Stimulated activated naive CD8-positive, alpha-beta T cell treated with anti-CD3 and anti-CD28 coated beads, Interleukin-15, amount 100 ng/mL, for 72 hours (primary cell): ENCODE measurements at places on chromosomes 2 and 18.

DNA sequence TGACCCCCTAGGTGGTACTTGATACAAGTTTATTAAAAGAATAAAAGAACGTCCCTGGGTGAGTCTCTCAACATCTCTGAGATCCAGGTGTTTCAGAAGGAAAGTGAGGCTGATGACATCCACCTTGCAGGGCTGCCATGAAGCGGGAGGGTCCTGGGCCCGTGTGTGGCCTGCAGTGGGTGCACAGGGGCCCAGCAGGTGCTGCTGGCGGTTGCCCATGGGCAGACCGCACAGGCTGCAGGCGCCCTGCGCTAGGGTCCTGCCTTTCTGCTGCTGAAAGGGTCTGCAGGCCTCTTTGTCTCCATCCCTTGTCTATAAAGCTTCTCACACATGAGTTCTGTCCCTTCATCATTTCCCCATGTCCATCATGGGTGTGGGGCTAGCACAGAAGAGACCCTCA lies 247.0 kb downstream of the TFCP2L1 start:
- no peak for DNase-seq

DNA sequence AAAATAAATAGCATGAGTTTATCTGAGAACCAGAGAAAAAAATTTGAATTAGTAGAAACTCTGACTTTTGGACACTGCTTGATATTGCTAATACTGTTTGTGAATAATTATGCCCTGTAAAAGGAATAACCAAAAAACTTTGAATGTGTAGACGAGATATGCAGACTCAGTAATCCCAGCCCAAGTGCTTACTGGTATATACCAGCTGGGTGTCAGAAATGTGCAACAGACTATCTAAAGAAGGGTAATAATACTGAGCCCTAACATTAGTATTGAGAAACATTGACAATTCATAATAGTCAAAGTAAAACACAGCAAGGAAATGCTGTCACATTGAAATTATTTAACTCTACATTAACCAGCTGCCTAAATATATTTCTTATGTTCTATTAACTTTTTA lies 60.5 kb upstream of the ZC3H15 start:
- no peak for DNase-seq

GRCh38 chr2:46651363-46652099 lies 172.2 kb downstream of the TMEM247 start:
- DNase-seq = no peak

DNA sequence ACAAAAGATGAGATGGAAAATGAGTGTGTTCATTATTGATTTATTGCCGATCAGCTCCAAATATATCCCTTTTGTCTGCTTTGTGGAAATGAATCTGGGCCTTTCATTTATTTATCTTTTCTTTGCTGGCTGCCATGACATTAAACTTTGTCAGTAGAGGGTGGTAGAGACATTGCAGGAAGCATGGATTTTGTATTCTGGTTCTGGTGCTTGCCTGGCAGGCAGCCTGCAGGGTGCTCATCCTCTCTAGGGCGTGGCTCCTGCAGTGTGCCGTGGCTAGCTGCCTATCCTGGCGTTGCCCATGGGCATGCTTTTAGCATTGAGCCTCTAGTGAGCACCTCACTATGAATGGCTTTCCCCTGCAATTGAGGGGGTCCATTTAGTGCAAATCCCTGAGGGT lies 593.1 kb downstream of the RNF144A start:
- DNase-seq = no peak

- peak; percentile 36 for DNase-seq
Observed at GRCh38 chr2:148674063-148675020, 29.8 kb downstream of the EPC2 start.

DNA sequence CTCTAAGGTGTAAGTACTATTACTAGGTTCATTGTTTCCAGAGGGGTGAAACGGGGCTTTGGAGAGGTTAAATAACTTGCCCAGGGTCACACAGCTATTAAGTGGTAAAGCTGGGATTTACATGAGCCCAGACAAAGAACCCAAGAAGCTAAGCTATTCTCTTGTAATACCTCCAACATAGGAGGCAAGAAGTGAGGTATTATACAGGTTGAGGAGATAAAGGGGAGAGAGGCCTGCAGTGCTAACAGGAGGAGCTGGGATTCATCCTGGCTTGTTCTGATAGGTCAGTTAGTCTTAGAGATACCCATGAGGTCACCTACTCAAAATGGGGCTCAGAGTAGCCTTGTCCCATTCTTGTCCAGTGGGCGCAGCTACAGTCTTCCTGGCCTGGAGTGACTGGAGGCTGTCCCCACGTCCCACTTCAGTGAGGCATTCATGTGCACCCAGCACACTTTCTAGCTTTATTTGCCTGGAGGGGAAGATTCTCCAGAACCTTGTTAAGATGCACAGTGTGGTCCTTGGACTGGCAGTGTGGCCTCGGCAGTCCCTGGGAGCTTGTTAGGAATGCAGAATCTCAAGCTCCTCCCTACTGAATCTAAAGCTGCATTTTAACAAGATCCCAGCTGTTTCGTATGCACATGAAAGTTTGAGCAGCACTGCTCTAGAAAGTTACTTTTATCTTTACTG lies 63.5 kb downstream of the MEIS1 start:
- DNase-seq = no peak

GRCh38 chr2:192437653-192438052 lies 242.9 kb upstream of the TMEFF2 start:
- no peak for DNase-seq

- DNase-seq = no peak
Observed at GRCh38 chr18:74065366-74065765, 82.3 kb downstream of the FBXO15 start.

DNA sequence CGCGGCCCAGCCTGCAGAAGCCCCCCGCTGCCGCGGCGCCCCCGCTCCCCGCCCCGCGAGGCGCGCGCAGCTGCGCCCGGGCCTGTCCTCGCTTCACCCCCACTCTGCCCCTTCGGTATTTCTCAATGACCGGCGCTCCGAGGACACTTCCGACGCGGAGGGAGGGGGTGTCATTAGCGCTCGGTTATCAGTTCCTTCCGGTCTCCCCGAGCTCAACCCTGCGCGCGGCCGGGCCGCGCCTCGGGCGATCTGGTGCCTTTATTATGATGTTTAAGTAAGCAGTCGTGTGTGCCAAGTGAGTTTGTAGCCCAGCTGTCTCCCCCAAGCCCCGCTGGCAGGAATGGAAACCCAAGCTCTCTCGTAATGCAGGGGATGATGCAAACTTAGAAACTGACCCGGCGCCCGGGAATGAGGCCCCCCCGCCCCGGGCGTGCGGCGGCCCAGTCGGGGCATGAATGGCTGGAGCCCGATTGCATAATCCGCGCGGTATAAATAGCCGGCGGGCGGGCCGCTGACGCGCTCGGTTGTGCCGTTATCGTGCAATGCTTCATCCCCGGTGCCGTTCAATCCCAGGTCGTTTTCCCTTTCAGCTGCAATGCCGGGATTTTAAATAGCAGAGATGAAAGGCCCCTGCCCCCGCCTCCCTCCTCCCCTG lies 3.9 kb upstream of the SPRED2 start:
- DNase-seq = peak; percentile 36
